ENCODE measurements at places on chromosomes 5 and 9.
A peak's percentile ranks its signal among the peaks of the same experiment; 100 is the strongest.

DNA sequence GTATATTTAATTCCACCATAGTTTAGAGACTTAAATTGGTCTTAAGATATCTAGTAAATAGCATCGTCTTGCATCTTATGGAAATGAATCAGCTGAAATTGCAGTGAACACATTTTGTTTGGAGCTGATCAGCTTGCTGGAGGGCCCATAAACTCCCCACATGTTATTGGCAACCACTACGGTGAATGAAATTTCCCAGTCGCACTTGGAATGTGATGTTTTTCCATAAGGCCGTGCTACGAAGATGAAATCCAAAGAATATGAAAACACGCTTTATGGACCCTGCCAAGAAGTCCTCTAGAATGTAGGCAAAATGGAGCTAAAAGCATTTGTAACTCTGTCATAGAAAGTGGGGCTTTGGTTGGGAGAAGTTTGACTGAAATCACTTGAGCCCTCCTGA lies 572.1 kb downstream of the ACTL7B start:
- no peak for DNase-seq

GRCh38 chr5:33041586-33041985 lies 330.5 kb downstream of the NPR3 start:
- DNase-seq: no peak

DNA sequence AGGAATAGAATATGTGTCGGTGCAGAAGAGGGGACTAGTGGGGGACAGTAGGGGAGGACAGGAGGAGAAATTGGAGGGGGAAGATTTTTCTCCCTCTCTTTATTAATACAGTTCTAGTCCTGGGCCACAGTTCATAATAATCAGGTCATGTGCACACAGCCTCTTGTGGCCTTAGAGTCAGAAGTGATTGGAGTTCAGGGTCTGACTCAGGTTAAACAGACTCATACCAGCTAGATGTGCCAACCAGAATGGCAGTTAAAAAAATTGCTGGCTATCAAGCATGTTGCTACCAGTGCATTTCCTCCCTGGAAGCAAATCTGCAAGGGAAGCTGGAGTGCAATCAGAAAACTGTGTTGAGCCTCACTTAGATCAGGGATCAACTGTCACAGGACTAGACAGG lies 132.7 kb upstream of the MAP1B start:
- DNase-seq: no peak

GRCh38 chr9:38269775-38270174 lies 122.7 kb upstream of the ALDH1B1 start:
- DNase-seq: no peak

GRCh38 chr5:73152411-73153388 lies 20.3 kb upstream of the TMEM174 start:
- DNase-seq: no peak

GRCh38 chr5:66213533-66213932 lies 69.4 kb downstream of the SREK1 start:
- DNase-seq: no peak

- no peak for DNase-seq
Observed at GRCh38 chr5:156543348-156544145, 216.6 kb downstream of the SGCD start.

DNA sequence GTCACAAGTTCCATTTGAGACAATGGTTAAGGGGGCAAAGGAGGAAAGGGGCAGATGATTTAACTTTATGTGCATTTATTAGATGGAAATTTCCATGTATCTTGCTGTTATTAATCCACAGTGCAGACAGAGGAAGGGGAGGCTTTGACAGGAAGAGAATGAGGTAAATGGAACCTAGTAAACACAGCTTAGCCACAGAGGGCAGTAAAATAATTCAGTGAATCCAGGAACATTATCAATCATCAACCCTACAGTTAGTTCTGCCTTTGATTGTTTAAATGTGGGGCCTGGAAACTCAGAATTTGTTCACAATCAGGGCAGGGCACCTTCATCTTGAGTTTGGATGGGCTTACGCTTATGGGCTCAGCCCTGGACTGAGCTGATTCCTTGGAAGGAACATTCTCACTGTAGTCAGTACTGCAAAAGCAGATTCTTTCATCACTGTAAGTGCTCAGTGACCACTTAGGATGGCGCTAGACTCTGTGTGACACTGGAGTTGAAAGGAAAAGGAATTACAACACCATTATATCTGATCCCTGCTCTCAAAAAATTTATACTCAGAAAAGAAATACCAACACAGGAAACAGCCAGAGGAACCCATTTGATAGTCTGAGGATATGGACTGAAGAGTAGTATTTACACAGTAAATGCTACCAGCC lies 169.5 kb downstream of the PIK3R1 start:
- DNase-seq: no peak

GRCh38 chr5:172839669-172840431 lies 5.8 kb downstream of the ERGIC1 start:
- DNase-seq: peak; percentile 39

DNA sequence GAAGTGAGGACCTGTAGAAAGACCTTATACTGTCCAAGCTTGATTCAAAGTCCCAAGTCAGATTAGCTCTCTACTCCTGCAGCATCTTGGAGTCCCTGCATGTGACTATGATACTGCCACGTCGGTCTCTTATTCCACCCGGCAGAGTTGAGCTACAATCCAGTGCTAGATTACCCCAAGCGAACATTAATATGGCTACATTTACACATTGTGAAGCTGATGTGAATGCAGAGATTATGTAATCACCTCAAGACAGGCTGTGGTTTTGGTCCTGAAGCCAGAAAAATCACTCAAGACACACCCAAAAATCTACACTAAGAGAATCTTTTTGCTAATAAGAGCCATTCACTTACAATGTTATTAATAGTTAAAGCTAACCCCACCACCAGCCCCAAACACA lies 116.7 kb downstream of the GNA14 start:
- no peak for DNase-seq

DNA sequence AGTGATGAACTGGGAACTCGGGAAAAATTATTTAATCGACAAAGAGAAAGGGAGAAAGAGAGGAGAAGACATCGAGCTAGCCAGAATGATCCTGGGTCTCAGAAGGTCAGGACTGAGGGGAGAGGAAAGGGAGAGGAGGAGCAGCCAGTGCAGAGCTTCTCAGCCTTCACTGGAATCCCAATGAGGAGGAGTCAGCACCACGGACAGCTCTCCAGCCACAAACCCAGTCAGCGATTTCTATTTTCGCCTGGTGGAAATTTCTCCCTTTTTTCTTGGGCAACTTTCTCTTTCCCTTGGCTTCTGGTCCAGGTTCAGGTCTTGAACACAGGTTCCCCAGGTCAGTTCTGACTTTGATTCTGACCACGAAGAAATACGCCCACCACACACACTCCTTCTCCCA lies 1.6 kb upstream of the BRINP1 start:
- peak; percentile 66 for DNase-seq

GRCh38 chr9:110842169-110842568 lies 173.6 kb downstream of the MUSK start:
- DNase-seq: no peak

GRCh38 chr5:135462304-135462703 lies 10.2 kb upstream of the TIFAB start:
- peak; percentile 89 for DNase-seq
